Activated CD4-positive, alpha-beta T cell treated with anti-CD3 and anti-CD28 coated beads, Interleukin-2, amount 50 U/mL, for 1 hour (primary cell): ENCODE measurements at places on chromosomes 1 and 21.

GRCh38 chr1:24284156-24284471 lies 35.0 kb upstream of the GRHL3 start:
- DNase-seq = no peak

GRCh38 chr1:187839873-187840272 lies 1011.1 kb downstream of the PLA2G4A start:
- DNase-seq = no peak

DNA sequence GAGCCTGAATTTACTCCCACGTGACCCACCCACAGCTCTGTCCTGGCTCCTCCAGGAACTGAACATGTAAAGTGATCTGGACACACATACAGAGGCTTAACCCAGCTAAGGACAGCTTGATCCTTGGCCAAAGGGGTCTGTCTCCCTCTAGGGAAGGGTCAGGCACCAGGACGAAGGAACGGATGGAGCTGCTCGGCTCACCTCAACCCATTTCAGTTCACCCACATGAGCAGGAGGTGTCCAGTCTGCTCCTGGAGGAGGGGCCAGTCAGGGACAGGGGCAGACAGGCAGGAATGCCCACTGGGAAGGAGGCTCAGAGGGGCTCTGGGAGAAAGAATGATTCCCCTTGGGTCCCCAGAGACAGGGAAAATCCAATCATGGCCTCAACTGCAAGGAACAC lies 567.2 kb downstream of the PTPRU start:
- no peak for DNase-seq

DNA sequence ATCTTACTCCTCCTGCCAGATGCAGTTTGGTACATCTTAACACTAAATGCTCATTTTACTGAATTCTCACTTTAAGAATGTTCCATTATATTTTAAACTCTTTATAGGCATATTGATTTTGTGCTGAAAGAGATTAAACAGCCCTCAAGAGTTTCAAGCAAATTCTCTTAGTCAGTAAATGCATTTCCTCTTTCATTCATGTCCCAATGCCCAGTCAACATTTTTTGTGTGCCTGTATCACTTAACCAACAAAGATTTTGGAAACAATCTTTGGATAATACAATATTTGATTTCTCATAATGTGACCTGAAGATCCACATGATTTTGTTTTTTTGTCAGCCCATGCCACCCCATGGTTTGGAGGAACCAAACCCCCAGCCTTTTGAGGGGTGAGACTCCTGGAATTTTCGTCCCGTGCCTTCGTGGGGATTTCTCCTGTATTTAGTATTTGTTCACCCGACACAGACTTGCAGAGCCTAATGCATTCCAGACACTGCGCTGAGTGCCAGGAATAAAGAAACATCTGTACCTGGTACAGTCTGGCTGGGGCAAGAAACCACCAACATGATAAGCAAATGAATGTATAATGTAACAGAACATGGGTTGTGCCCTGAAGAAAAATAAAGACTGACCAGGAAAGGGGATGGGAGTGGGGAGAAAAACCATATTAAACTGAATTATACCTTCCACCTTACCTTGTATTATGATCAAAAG lies 47.1 kb upstream of the ETS2 start:
- DNase-seq = no peak

DNA sequence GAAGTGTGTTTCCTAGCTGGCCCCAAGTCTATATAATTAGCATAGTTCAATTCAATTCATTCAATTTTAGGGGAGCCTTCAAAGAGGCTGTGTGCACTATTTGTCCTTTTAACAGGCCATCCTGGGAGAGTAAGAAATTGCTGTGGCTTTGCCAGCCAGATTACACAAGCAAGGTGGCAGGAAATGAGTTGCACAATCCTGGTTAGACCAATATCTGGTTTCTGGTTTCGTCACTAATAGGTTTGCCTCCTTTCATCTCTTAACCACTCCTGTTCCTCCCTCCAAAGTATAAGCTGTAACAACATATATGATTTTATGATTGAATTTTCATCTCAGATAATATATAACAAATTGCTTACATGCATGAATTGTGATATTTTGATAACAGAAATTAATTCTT lies 84.1 kb upstream of the NEGR1 start:
- DNase-seq = no peak

GRCh38 chr1:209218981-209219380 lies 364.5 kb upstream of the CAMK1G start:
- no peak for DNase-seq

DNA sequence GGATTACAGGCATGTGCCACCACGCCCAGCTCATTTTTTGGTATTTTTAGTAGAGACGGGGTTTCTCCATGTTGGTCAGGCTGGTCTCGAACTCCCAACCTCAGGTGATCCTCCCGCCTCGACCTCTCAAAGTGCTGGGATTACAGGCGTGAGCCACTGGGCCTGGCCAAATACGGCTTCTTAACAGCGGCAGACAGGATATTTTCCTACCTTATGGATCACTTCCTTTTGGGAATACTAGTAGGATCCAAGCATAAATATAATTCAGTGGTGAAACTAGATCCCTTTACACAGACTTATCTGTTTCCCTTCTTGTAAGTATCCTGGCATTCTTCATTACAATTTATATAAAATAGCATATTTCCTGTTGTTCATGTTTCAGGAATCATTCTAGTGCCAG lies 40.9 kb downstream of the WNT4 start:
- DNase-seq = no peak

- DNase-seq = no peak
Measured at GRCh38 chr1:198880397-198880796, 241.6 kb downstream of the PTPRC start.

- DNase-seq = no peak
Measured at GRCh38 chr21:28669971-28670653, 322.6 kb downstream of the LTN1 start.

DNA sequence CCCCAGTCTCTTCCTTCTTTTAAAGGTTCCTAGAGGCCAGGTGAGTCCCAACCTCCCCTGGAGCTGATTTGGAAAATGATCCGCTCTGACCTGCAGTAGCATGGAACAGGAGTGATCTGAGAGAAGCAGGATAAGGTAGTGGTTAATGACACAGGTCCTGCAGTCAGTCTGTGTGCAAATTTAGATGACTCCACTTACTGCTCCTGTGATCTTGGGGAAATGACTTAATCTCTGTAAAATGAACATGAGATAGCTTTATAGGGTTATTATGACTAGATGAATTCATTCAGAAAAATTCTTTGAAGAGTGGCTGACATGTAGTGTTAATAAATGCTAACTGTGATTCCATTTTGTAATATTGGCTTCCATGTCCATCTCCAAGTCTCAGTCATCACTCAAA lies 374.9 kb upstream of the CAMK1G start:
- no peak for DNase-seq

DNA sequence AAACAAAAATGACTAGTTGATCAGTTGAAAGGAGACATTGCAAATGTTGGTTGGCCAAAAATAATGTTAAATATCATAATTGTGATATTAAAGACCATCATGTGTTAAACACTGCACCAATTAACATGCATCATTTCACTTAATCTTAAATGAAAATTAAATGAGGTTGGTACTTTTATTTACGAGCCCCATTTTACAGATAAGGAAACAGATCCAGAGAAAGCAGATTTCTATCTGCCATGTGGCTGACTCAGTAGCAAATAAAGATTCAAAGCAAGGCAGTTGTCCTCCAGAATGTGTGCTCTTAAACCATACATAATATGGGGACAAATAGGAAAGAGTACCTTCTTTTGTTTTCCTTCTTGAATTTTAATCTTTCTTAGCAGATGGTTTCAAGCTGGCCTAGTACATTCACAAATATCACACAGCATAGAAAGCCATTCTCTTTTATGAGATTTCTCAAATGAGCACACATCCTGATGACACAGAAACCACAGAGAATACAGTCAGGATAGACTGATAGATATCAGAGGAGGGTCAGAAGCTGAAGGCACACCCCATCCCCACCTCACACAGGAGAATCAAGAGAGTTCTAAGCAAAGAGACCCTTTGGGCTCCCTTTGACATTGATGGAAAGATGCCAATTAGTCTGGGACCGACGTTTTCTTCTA lies 647.9 kb upstream of the CAMK1G start:
- no peak for DNase-seq

GRCh38 chr1:156004843-156005584 lies 15.7 kb downstream of the SSR2 start:
- DNase-seq = no peak

- no peak for DNase-seq
Measured at GRCh38 chr1:36207339-36207738, 16.9 kb upstream of the THRAP3 start.

GRCh38 chr1:24206083-24206464 lies 19.0 kb upstream of the IFNLR1 start:
- no peak for DNase-seq

- no peak for DNase-seq
Measured at GRCh38 chr1:186634511-186634910, 45.7 kb downstream of the PTGS2 start.

DNA sequence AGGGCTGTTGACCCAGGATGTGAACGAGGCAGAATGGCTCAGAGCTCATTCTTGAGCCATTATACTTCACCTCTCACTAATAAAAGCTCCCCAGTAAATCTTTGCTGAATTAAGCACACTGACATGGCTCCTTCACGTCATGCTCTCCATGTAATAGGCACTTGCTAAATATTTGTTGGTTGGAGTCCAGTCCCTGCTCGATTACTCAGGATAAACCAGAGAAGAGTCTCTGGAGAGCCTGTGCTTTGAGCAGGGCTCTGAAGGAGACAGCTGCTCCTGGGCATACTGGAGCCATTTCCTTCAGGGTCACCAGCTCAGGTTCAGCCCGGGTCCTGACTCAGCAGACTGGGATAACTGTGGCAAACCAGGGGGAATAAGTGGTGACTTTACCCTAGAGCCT lies 46.9 kb downstream of the HLX start:
- no peak for DNase-seq

DNA sequence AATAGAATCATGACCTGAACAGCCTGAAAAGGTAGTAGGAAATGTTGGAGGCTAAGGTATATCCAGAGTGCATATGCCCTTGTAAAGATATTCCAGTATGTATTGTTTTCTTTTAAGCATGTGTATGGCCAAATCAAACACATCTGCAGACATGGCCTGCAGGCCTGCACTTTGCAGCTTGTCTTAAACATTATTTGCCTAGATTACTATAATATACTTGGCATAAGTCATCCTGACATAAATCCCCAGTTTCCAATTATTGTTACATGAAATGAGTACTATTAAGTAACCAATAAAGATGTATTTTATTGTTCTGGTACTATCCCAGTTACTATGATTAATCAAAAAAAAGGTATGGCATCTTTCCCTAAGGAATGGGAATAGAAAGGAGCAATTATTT lies 169.1 kb upstream of the PTBP2 start:
- no peak for DNase-seq

GRCh38 chr21:36861595-36862323 lies 104.7 kb downstream of the HLCS start:
- no peak for DNase-seq

DNA sequence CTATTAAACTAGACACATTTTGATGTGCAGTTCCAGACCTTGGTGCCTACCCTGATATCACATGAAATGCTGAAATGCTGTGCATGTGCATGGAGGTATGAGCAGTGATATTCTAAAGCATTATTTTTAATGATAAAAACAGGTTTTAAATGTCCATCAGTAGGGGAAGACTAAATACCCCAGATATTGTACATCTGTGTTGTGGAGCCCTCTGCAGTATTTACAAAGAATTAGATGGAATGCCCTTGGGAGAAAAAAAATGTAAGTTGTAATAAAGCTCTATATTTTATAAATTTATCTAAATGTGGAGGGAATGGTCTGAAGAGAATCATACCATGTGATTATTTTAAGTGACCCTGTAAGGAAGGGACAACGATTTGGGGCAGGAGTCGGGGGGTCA lies 39.1 kb upstream of the IGSF5 start:
- no peak for DNase-seq

DNA sequence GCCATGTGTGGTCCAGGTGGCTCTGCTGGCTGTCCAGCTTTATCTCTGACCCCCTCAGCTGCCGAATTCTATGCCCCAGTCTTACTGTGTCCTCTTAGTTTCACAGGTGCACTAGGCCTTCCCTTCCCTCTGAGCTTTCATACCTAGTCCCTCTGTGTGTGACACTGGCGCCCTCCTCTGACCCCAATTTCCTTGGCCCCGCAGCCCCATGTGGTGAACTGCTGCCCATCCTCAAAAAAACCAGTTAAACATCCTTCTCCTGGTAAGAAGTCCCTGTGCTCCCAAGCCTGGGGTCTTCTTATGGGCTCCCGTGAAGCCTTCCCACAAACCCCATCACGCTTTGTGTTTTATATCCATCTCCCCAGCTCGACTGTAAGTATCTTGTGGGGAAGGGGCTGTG lies 93.9 kb upstream of the TSPAN2 start:
- no peak for DNase-seq

GRCh38 chr1:66341446-66342089 lies 192.4 kb upstream of the SGIP1 start:
- DNase-seq = no peak

GRCh38 chr1:17665054-17665453 lies 90.1 kb upstream of the ACTL8 start:
- no peak for DNase-seq

- no peak for DNase-seq
Measured at GRCh38 chr1:176950736-176951324, 213.7 kb downstream of the ASTN1 start.

DNA sequence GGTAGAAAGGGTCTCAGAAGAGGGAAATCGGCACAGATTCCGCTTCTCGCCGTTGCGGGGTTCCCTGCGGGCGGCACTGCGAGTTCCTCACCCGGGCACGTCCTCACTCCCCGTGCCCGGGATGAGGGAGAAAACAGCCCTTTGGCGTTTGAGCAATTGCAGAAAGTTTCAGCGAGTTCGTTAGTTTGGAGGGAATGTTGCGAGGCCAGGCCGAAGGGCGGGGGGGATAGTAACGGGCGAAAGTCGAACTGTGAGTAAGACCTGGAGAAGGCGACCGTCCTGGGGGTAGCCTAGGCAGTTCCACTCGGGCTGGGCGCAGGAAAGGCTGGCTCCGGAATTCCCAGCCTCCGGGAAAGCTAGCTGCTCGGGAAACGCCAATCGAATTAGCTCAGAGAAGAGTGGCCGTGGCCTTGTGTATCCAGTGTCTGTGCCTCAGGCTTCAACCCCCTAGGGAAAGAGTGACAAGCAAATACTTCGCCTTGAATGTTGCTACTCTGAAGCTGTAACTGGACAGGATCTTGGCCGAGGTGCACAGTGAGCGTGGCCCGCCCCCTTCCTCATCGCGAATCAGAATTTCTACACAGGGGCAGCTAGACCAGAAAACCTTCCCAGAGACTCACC lies 787 bp downstream of the PTGFR start:
- DNase-seq = no peak

- no peak for DNase-seq
Measured at GRCh38 chr1:115506924-115507589, 134.7 kb upstream of the VANGL1 start.

DNA sequence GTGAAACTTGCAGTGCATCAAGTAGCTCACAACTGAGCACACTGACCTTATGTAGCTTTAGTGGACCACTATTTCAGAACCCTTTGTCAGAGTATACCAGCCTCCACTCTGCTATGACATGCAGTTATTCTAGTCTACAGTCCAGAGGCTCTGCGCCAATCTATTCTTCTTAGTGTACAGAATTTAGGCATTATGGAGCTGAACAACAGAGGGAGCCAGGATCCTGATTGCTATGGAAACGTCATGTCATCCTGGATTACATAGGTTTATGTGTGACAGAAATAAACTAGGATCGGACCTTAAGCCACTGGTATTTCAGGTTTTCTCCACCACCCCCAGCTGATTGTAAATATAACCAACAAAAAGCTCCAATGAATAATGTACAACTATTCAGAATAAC lies 48.1 kb upstream of the EEIG2 start:
- no peak for DNase-seq
